Mucosa of descending colon (tissue), 3 donors: ENCODE measurements at places on chromosomes 6 and 20. TPM values are rescaled to one million over a fixed set of nuclear protein-coding genes. Genes with fewer than 3 reads are reported as not detected.

- DNase-seq = no peak
Observed at GRCh38 chr6:29685718-29686326, 4.9 kb upstream of the ZFP57 start.

DNA sequence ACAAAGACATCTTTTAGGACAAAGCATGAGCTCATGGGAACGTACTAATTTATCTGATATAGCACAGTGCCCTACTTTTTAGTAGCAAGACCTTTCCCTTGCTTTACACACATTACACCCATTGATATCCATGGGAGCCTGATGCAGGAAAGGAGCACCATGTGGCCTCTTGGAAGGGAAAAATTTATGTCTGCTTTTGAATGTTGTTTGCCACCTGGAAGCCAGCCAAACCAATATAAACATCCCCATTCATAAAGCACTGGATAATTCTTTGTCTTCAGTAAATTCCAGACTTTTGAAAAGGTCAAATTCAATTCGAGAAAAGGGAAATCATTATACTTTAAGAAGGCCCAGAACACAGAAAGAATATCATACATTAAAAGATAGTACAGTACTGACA is 152.3 kb upstream of the BEND6 start:
- DNase-seq = no peak

GRCh38 chr6:156809034-156809433 is 31.9 kb downstream of the ARID1B start:
- no peak for DNase-seq

- DNase-seq = no peak
Observed at GRCh38 chr6:100134703-100135102, 140.7 kb upstream of the MCHR2 start.

- DNase-seq = no peak
Observed at GRCh38 chr6:106056060-106056745, 29.9 kb upstream of the PRDM1 start.

GRCh38 chr6:3484192-3484591 is 27.3 kb upstream of the SLC22A23 start:
- no peak for DNase-seq

DNA sequence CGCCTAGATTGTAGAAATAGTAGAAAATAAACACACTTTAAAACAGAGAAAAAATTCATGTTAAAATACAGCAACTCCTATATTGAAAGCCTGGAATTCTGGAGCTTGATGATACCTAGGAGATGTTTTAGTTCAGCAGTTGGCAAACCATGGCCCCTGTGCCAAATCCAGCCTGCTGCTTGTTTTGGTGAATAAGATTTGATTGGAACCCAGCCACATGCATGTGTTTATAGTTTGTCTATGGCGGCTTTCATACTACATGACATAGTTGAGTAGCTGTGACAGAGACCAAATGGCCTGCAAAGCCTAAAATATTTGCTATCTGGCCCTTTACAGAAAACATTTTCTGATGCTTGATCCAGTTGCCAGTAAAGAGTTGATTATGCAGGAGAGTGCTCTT is 57.2 kb downstream of the PAX1 start:
- no peak for DNase-seq

The GSTA2 gene
- total RNA-seq = 0.29 TPM

The NRSN1 gene
- not detected for total RNA-seq

The TFB1M gene
- total RNA-seq = 28.3 TPM

The TAAR9 gene
- total RNA-seq = not detected

The ATP6V1G2 gene
- 1.2 TPM for total RNA-seq
